ENCODE measurements at places on chromosomes 3 and 15.

DNA sequence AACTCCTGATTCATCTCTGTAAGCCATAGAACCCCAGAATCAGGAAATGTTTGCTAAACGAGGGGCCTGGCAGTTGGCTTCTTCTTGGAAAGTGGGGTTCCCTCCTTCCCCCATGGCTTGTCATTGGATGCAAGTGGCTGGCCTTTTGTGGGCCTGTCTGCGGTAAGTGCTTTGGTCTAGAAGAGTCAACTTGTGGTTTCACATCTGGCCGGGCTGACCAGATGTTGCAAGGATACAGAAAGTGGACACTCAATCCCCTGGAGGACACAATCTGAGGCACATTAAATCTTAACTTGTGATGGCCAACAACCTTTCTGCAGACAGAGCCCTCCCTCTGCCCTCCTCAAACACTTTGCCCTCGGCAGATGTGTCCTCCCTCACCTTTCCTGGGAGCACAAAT lies 1.1 kb downstream of the FAH start:
- DNase-seq: no peak

GRCh38 chr3:112381673-112382542 lies 49.0 kb downstream of the CD200 start:
- no peak for DNase-seq

- no peak for DNase-seq
These were observed 948.2 kb upstream of the CFAP20DC start for GRCh38 chr3:59998058-59998457.

GRCh38 chr3:8741581-8742261 lies 8.1 kb downstream of the CAV3 start:
- DNase-seq: no peak

GRCh38 chr3:48069339-48069738 lies 53.1 kb upstream of the MAP4 start:
- DNase-seq: no peak

GRCh38 chr3:53729159-53729558 lies 117.1 kb downstream of the CHDH start:
- DNase-seq: no peak

Data from Right ventricle myocardium superior (tissue), 1 donor.